ENCODE measurements at places on chromosomes 12 and 14.

GRCh38 chr12:968545-968944, 19.1 kb upstream of the RAD52 start:
- no peak for DNase-seq

- DNase-seq: no peak
These were observed 2.2 kb downstream of the PITPNM2 start for GRCh38 chr12:123148655-123149054.

GRCh38 chr14:93994919-93995682, 2.0 kb upstream of the CCDC197 start:
- peak; percentile 28 for DNase-seq

- DNase-seq: no peak
These were observed 1315.2 kb downstream of the LRFN5 start for GRCh38 chr14:42921901-42922300.

DNA sequence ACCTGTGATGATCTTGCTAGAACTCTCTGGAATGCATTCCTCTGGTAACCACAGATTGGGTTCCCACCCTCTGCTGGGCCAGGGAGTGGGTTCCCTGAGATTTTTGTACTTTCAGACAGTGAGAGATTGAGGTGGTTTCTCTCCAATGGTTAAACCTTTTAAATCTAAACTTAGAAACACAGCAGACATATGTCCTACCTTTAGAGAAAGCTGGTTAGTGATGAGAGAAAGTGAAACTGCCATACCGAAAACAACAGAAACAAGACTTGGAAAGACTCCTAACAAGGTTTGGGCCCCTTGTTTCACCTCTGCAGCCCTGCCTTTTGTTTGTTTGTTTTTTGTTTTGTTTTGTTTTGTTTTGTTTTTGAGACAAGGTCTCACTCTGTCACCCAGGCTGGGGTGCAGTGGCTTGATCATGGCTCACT, 9.7 kb upstream of the SGPP1 start:
- DNase-seq: no peak

Measured in activated T-cell treated with anti-CD3 and anti-CD28 coated beads for 4 hours (primary cell).